SK-N-MC (cell line): ENCODE measurements at places on chromosomes 4 and X.

DNA sequence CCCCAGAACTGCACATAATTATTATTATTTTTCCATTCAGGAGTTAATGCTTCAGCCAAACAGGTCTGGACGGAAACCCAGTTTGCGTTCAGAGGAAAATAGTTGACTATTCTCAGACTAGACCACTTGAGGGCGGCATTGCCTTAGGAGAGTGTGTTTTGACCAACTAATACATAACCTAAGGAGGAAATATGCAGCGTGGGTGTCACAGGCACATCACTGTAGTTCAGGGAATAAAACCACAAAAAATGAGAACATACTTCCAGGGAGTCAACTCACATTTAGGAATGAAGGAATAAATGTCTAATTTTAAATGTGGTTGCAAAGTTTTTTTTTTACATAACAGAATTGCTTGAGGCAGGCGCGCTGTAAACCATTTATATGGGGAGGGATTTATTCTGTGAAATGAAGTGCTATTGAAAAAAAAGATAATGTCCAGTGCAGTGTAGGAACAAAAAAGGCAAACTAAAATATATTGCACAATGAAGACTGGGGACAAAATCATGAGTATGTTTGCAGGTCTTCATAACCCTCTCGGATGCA is 93.3 kb downstream of the SYNPO2 start:
- no peak for DNase-seq

DNA sequence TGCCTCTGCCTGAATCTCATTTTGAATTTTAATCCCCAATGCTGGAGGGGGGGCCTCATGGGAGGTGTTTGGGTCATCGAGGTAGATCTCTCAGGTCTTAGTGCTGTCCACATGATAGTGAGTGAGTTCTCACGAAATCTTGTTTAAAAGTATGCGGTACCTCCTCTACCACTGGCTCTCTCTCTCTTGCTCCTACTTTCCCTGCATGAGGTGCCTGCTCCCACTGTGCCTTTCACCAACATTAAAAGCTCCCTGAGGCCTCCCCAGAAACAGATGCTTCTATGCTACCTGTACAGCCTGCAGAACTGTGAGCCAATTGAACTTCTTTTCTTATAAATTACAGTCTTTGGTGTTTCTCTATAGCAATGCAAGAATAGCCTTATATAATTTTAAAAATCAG is 560.7 kb upstream of the CPEB2 start:
- DNase-seq: no peak

DNA sequence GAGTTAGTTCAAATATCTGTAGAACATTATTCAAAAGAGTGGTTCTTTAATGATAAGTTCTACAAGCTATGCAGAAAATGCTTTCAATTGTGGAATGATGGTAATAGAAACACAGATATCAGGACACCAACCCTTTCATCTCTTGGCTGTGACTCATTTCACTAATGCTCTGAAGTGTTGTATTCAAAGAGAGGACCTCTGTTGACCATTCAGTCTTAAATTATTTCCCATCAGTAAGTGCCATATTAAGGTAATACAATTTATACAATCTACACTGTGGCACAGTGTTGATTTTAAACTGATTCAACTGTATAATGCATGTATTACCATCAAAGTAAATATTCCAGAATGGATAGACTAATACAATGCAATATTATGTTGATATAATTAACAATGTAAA is 289.0 kb upstream of the ADGRL3 start:
- DNase-seq: no peak

GRCh38 chr4:151263455-151263854 is 13.5 kb upstream of the PRSS48 start:
- DNase-seq: no peak

GRCh38 chrX:11648705-11649519 is 16.8 kb downstream of the ARHGAP6 start:
- no peak for DNase-seq

GRCh38 chr4:89284828-89285227 is 22.8 kb downstream of the GPRIN3 start:
- DNase-seq: no peak

DNA sequence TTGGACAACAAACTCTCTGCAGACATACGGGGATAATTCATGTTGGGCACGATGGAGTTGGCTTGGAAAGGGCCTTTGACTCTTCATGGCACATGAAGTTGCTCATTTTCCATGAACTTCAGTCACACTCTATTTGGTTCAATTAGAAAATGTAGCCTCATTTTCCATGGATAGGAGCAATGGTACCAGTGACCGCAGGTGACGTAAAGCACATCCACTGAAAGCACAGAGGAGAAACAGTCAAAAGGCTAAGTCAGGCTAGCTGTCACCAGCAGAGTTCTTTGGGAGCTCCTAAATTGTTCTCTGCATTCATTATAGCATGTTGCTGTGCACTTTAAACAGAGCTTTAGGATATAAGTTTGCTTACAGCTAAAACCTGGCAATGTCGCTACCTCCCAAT is 39.9 kb upstream of the MAP3K15 start:
- DNase-seq: no peak

DNA sequence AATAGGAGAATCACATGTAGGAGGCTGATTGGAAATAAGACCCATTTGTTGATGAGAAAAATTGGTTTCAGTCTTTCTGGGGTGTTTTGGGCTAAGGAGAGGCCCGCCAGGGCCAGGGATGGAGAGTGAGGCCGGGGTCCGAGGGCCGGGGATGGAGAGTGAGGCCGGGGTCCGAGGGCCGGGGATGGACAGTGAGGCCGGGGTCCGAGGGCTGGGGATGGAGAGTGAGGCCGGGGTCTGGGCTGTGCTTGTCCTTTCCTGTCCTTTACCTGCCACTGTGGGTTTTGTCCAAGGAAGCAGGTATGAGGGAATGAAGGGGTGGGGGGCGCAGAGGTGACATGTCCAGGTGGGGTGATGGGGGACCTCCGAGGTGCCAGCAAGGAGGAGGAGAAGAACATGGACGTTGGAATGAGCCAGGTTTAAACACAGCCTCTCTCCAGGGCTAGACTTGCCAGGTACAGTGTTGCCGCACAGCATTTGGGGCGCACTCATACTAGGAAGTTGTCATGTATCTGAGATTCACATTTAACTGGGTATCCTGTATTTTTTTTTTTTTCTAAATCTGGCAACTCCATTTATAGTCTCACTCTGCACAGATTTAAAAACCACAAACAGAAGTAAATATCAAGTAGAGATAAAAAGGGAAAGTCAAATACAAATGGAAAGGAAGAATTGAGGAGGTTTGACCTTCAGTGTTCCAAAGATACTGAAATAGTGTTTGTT is 8.8 kb downstream of the RGS12 start:
- no peak for DNase-seq

DNA sequence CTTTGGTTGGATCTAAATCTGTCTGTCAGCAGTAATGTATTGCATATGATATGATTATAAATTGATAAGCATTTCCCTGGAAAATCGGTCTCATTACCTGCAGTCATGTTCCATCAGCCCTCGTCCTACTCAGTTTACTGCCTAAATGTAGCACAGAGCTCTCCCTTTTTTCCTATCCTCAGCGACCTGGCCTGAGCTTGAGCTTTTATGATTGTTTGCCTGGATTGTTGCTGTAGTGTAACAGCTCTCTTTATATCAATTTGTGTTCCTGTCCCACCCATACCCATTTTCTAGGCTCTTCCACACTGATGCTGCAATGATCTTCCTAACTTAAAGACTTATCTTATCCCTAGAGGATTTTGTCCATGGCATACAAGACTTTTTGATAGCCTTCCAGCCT is 95.7 kb downstream of the FRAS1 start:
- DNase-seq: no peak

DNA sequence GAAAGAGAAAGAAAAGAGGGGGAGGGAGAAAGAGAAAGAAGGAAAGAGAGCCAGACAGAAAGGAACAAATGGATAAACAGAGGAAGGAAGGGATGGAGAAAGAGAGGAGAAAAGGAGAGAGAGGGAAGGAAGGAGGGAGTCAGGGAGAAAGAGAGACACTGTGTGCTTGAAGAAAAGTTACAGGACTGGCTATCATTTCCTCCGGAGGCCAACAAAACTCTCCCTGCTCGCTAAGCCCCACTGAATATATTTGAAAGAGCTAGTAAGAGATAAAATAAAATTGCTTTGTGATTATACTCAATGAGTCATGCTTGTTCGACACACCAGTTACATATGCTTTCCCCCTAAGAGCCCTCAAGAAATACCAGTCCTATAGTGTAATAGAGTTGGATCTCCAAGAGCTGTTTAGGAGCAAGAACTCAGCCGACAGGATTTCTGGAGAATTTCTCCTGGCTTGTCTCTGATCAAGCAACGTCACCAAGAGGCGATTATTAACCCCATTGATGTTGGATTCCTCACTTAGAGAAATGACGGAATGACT is 102.2 kb downstream of the MXRA5 start:
- DNase-seq: no peak

- no peak for DNase-seq
Measured at GRCh38 chr4:183249854-183250253, 70.2 kb downstream of the CLDN22 start.

GRCh38 chr4:2745981-2746806 is 9.9 kb downstream of the TNIP2 start:
- no peak for DNase-seq

DNA sequence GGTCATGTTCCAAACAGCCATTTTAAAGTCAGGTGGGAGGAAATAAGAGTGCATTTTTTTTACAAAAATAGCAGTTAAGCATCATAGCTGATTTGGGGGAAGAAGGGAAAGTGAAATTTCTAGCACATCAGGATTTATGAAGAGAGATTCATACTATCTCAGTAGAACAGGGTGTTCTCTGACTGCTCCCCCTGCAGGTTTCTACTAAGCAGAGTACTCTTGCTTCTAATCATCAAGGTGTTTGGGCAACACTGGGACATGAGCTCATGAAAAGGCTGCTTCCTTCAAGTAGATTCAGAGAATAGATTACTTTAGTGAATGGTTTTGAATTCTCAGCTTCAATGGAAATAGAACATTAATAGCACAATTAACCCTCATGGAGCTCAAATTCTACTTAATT is 591.4 kb upstream of the PCDH10 start:
- DNase-seq: no peak

DNA sequence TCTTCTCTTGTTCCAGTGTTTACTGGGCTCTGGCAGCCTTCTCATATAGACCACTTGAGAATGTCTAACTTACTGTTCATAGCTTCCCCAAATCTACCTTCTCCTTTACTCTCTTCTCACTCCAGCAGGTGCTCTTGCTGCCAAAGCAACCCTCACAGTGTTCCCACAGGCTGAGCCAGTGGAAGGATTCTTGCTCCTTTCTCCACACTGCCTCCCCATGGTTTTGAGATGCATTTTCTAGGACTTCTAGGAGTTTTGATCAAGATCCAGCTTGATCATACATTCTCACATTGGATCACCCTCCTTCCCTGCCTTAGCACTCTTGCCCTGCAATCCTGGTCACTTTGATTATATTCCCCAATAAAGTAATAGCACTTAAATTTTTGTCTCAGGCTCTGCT is 230.8 kb downstream of the TMEM47 start:
- DNase-seq: no peak

GRCh38 chr4:185810746-185811508 is 1.1 kb downstream of the SORBS2 start:
- DNase-seq: no peak

DNA sequence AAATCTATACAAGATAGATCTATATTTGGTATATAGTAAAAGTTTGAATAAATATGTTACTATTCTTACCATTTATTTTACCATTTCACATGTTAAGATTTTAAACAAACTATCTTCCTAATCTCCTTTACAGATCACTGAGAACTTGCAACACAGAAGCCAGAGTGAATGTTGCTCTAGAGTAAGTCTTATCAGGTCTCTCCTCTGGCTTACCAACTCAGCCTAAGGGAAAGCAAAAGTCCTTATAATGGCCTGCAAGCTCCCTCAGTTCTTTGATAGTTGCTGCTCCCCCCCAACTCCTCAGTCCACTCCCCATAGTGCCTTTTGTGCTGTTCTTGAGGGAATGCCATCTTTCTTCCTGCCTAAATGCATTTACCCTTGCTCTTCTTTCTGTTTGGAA is 25.7 kb upstream of the SLC7A11 start:
- DNase-seq: no peak

DNA sequence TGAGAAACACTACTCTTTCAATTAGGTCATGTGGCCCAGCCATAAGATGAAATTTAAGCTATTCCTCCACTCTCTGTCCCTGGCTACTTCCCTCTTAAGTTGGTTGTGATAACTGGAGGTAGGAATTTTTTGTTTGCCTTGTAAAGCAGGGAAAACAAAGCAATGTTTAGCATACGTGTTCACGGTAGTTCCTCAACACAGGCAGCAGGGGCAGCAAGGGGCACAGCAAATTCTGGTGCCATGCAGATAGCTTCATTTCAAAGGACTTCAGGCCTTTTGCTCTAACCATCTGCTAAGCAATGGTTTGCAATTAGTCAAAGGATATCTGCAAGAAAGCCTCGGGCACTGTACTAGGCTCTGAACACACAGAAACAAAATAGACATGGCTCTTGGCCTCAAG is 330.2 kb downstream of the ZIC3 start:
- no peak for DNase-seq

DNA sequence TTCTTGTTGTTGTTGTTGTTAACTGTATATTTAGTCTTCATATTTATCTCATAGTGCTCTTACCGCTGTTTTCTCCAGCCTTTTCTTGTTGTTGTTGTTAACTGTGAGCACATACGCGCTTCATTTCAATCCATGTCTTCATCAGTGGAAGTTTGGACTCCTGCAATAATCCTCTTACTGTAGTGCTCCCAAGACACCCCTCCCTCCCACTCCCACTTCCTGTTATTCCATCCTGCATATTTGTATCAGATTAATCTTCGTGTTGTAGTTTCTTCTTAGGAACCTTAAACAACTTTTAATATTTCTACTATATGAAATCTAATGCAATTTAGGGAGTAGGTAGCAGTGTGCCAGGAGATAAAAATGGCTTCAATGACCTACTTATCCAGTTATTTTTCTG is 674.8 kb downstream of the RAPGEF2 start:
- DNase-seq: peak; percentile 75

GRCh38 chr4:945274-946102 is 13.2 kb downstream of the TMEM175 start:
- no peak for DNase-seq

DNA sequence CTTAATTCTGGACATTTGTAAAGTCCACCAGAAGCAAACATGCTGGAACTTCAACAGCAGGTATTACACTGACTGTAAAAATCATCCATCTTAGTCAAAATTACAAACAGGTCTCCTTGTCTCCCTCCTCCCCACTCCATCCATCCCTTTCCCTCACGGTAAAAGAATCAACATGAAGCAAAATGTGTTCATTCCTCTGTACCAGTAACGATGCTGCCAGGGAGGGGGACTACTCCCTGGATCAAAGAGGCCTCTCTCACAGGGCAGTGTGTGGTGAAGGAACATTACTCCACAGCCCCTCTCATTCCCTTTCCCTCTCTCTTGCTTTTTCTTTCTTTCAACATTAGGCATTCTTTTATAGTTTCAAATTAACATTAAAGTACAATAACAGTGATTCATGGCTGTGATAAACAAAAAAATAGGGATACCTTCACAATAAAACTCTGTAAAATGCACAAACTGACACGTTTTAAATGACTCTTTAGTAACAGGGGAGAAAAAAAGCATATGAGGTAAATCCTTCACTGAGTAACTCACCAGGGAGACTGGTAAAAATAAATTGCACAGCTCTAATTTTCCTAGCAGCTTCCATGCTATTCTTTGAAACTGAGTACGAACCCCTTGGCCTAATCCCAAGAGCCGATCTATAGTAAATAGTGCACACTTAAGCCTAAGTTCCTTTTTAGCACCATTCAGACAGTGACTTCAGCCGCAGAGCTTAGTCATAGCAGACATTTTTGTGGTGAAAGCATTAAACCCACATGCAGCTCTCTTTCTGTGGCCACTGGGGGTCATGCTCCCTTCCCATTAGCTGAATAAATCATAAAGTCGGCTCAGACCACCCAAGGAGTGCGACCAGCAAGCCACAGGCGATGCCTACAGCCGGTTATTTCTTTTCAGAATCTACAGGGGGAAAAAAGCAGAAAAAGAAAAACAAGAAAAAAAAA is 215.6 kb upstream of the GYPA start:
- peak; percentile 69 for DNase-seq
